ENCODE measurements at places on chromosomes 4 and X.

GRCh38 chr4:108008721-108009120 is 19.0 kb downstream of the HADH start:
- DNase-seq = no peak

DNA sequence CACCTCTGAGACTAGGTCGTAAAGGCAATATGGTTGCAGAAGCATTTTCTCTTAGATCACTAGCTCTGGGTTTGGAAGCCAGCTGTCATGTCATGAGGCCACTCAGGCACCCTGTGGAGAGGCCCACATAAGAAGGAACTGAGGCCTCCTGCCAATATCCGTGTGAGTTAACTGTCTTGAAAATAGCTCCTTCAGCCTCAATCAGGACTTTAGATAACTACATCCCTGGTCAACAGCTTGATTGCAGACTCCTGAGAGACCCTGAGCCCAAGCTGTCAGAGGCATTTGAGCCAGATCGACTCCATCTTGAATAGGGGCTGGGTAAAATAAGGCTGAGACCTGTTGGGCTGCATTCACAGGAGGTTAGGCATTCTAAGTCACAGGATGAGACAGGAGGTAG is 15.1 kb upstream of the REPS2 start:
- no peak for DNase-seq

GRCh38 chr4:21753084-21753760 is 195.3 kb downstream of the KCNIP4 start:
- no peak for DNase-seq

- peak; percentile 12 for DNase-seq
Observed at GRCh38 chrX:54248309-54248708, 65.3 kb upstream of the FAM120C start.

DNA sequence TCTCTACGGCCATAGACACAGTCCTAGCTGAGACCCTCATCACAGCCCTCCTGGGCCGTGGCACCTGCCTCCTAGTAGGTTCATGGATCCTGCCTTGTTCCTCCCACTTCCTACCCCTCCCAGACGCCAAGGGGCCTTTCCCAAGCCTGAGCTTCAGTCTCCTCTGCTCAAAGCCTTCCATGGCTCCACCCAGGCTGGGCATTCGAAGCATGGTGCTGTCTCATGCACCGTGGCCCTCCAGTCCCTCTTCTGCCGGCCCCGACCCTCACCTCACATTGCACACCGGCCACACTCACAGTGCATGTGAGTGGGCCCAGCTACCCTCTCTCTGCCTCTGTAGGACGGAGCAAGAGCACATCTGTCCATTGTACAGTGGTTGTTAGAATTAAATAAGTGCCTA is 21.7 kb upstream of the KIAA0232 start:
- no peak for DNase-seq

DNA sequence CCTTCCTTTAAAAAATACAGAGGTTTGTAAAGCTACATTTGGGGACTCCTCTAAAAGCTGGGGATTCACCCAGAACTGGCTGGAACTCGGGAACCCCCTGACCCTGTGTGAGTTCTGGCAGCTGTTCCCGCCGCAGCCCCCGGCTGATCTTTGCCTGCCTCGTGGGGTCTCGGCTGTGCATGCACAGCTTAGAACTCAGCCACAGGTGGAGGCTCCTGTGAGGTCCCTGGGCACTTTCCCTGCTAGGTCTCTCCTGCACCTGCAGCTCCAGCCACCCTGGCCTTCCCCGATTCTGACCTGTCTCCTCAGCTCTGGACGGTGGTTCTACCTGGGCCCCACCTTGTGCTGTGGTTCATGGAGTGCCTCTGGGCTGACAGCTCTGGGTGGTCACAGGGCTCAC is 48.6 kb upstream of the HGFAC start:
- no peak for DNase-seq

DNA sequence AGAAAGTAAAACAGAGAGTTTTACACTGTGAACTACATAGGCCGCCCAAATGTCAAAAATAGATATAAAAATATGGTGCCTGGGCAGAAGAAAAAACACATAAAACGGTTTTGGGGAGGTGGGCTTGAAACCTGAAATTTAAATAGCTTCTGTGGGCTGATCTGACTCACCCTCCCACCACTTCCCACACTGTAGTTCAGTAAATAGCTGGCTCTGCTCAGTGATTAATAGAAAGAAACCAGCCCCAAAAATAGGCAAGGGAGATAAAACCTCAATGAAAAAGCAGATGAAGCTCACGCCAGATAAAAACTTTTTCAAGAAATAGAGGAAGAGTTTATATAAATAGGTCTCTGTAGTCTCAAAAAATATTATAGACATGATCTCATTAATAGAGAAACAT is 13.2 kb upstream of the COX7B2 start:
- no peak for DNase-seq

GRCh38 chr4:7323461-7323871 is 111.3 kb downstream of the PSAPL1 start:
- no peak for DNase-seq
